Ascending aorta (tissue), 2 donors: ENCODE measurements at places on chromosomes 12 and 14. TPM values are rescaled to one million over a fixed set of nuclear protein-coding genes. Genes with fewer than 3 reads are reported as not detected.

Gene OR6C2
- total RNA-seq = not detected

Gene VDR
- total RNA-seq = 13.1 TPM

Gene LBHD2
- not detected for total RNA-seq

Gene GPRC5D
- not detected for total RNA-seq

Gene GNG2
- 11.4 TPM for total RNA-seq

Gene PPP1R1A
- 28.7 TPM for total RNA-seq

Gene RHOJ
- total RNA-seq = 12.9 TPM

Gene DHRS2
- not detected for total RNA-seq

Gene ST8SIA1
- 9.7 TPM for total RNA-seq

Gene LRFN5
- total RNA-seq = 0.11 TPM

Gene NFE2
- not detected for total RNA-seq

Gene ASCL4
- total RNA-seq = not detected

Gene ATF7IP
- total RNA-seq = 58.2 TPM

Gene BMP4
- total RNA-seq = 33.1 TPM

Gene SLC48A1
- 144 TPM for total RNA-seq

Gene FGF6
- not detected for total RNA-seq

Gene DNAI7
- not detected for total RNA-seq

Gene TPH2
- not detected for total RNA-seq

Gene LRTM2
- total RNA-seq = not detected

- no peak for DNase-seq
Observed at GRCh38 chr14:87894920-87895319, 98.1 kb downstream of the GALC start.

DNA sequence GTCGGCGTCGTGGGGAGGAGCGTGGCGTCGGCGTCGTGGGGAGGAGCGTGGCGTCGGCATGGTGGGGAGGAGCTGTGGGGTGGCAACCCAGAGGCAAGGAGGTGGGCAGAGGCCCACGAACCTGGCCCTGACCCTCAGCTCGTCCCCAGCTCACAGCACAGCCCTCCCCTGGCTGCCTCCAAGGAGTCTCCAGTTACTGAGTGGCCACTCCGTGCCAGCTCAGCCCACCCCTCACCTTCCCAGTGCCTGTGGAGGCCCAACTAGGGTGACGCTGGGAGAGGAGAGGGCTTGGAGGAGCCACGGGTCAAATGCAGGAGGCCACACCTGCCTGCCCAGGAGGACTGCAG lies 5.8 kb downstream of the ADSS1 start:
- no peak for DNase-seq

GRCh38 chr14:66311990-66312389 lies 174.2 kb upstream of the CCDC196 start:
- DNase-seq = no peak

GRCh38 chr12:49092086-49092815 lies 2.4 kb downstream of the DHH start:
- DNase-seq = no peak

DNA sequence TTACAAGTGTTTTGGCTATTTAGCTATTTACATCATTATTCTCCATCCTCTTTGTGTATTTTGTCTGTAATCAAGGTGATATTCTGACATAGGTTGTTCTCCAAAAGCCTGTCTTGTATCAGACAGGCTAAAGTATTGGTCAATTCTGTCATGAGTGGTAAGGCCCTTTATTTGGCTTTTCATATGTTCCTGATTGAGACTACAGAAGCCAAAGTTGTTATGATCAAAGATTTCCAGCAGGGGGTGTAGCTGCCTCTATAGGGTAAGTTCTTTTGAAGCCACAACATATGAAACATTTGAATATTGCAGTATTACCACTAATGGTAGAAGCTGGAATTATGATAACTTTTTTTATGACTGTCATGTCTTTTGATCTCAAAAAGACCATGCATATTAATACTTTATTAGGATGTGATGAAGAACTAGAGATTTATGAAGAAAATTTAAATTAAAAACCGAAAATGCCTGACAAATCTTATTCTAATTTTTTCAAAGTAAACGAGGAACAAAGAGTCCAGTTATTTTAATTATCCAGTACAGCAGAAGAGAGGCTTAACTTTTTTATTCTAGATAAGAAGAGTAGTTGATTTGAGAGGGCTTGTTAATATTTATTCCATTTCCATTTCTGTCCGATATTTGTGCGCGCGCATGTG lies 3.4 kb upstream of the ARHGAP5 start:
- peak; percentile 79 for DNase-seq

- no peak for DNase-seq
Observed at GRCh38 chr14:102150083-102150482, 10.4 kb downstream of the WDR20 start.

GRCh38 chr12:242496-242895 lies 20.1 kb downstream of the SLC6A13 start:
- DNase-seq = no peak

DNA sequence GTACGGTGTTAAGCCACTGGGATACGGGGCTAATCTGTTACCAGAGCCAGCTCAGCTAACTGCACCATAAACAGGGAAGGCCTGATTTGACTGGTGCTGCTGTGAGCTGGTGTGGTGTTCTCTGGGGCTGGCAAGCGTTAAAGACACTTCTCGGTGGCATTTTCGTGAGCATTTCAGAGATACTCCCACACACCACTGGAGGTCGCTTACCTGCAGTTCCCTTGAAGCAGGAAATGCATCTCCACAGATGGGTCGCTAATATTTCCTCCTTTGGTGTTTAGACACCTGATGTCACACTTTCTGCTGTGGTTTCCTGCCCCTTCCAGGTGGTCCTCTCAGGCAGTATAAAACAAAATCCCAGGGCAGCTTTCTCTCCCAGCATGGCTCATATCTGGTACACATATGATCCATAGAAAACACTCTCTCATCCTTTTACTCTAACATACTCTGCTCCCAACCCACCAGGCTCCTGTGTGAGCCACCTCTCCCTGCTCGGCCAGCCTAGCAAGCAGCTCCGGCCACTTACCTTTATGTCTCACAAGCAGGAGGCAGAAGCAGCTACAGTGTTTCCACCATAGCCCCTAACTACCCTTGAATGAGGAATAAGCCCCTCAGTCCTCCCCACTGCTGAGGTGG lies 129.9 kb upstream of the GRIN2B start:
- DNase-seq = no peak

DNA sequence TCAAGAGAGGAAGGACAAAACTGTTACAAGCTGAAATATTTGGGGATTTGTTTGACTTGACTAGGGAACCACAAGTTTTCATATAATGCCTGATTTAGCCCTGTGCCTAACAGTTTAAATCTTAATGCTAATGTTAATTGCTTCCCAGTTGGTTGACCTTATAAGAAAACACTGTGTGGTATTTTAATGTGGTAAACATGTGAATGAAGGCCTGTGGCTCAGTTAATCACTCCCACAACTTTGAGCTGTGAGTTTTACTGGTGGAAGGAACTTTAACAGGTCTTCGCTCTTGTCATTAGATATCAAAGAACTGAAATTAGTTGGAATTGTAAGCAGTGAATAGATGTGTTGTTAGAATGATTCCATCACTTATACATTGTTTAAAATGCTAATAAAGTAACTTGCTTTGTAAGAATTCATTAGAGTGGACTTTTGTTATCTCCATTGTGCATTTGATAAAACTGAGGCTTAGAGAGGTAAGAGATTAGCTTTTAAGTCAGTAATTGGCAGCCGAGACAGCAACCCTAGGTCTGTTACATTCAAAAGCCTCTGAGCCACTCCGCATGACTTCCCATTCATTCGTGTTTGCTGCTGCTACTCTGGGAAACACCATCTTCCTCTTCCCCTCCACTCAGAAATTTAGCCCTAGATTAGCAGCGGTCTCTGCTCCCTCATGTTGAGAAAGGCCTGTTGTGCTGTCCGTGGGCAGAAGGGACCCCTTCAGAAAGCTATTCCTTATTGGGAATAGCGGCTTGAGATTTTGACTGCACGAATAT lies 1.0 kb upstream of the TBK1 start:
- no peak for DNase-seq

DNA sequence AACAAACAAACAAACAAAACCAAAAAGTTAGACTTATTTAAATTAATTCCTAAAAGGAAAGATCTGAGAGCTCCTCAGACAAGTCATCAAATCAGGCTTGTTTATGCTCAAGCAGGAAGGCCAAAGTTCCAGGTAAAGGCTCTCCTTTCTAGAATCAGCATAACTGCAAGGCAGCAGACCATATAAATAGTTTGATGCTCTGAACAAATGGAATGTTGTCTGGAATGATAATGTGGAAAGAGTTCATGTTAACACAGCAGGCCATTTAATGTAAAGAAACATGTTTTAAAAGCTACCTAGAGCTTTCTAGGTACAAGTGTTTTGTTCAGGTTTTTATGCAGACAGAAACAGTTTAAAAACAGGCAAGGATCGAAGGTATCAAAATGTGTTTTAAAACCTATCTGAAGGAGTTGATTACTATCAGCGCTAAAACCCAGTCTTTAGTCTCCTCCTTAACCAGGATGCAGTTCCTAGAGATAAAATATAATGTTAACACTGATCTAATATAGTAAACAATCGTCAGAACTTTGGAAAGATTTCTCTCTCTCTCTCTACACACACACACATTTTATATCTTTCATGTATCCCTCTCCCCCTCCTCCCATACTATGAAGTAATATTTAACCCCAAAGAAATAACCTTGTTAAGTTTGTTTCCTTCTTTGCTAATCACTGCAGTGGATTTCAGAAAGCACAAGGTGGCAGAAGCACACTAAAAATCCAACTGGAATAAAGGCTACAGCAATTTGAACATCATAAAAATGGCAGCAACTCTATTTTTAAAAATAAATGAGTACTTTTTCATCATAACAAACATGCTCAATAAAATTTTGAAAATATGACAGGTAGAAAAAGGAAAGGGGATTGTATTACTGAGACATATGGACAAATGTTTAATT lies 135.5 kb downstream of the PAWR start:
- DNase-seq = no peak

DNA sequence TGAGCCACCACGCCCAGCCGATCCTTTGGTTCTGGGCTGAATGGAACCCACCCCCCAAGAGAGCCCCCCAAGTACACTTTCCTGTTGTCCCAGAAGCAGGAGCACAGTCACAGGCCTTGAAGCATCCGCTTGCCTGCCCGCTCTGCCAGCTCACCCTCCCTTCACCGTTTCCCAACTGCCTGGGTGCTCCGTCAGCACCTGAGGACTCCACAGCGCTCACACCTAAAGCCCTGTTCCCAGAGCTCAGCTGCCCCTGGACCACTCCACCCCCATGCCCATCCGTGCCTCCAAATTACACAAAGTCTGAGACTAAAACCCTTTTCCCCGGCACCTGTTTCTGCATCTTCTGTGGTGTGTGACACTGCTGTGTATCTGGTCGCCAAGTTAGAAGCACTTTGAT lies 44.3 kb upstream of the TRAF3 start:
- DNase-seq = no peak

GRCh38 chr12:15555446-15555845 lies 233.1 kb downstream of the PTPRO start:
- DNase-seq = no peak

- no peak for DNase-seq
Observed at GRCh38 chr12:64716371-64716770, 42.8 kb downstream of the GNS start.

DNA sequence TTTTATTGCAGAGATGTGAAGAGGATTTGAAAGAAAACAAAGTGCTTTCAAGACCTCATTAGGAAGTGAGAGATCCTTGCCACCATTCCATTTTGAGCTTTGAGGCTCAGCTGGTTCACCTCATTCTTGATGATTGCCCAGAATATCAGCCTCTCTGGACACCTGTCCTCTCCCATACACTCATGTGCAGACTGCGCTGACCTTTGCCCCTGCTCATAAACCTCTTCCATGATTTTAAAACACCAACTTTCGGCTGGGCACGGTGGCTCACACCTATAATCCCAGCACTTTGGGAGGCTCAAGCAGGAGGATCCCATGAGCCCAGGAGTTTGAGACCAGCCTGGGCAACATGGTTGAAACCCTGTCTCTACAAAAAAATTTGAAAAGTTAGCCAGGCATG lies 8.9 kb downstream of the COX14 start:
- no peak for DNase-seq

DNA sequence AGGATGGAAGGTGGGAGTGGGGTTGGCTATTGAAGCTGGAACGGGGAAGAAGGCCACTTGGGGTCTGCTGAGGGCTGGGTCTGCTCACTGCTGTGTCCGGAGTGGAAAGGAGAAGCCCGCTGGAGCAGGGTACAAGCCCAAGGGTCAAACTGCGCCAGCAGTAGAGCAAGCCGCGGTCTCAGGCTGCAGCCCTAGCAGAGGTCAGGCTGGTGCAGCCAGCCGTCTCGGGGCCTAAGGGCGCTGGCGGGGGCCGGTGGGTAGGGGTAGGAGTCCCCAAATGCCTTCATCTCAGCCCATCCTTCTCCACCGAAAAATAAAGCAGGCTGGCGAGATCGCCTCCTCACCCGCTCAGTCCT lies 718 bp upstream of the JDP2 start:
- no peak for DNase-seq

DNA sequence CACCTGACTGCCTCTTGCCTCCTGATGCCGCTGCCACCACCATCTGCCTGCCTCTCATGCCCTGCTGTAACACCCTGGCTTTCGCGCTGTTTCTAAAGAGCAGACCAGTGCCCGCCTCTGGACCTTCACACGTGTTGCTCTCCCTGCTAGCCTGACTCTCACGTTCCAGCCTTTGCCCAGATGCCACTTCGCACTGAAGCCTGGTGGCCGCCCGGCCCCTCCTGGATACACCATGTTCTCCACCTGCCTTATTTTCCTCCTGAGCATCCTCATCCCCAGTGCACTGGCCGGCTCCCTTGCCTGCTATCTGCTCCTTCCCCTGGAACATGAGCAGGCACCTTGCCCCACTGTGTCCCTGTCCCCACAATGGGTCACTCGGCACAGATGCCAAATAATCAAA lies 146.5 kb downstream of the PIWIL1 start:
- DNase-seq = no peak

DNA sequence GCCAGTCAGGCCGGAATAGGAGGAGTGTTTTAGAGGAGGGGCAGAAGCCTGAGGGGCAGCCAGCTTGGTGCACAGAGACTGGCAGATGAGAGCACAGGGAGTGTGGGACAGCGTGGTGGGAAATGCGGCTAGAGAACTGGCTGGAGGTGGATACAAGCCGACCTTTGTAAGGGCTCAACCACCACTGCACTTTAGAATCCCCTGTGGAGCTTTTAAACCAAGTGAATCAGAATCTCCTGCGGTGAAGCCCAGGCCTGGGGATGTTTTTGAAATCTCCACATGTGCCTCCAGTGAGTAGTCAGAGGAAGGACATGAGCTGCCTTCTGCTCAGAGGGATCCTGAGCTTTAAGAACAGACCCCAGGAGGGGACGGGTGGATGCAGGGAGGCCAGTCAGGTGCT lies 10.9 kb upstream of the PCED1B start:
- DNase-seq = no peak

DNA sequence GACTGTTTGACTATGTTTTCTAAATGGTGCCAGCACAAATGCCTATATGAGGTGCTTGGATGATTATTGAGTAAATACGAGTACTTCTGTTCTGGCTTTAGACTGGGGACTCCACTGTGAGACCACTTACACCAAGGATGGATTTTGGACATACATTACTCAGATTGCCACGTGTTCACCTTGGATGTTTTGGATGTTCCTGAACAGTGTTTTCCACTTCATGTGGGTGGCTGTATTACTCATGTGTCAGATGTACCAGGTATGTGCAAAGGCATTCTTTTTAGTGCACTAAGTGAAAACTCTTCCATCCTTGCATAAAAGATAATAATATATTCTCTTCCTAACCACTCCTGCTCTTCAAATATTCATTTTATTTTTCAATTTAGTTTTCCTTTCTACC lies 30.7 kb downstream of the CSRP2 start:
- no peak for DNase-seq
